Activated CD4-positive, alpha-beta memory T cell treated with anti-CD3 and anti-CD28 coated beads for 36 hours (primary cell): ENCODE measurements at places on chromosomes 1 and 21.
A peak's percentile ranks its signal among the peaks of the same experiment; 100 is the strongest.

DNA sequence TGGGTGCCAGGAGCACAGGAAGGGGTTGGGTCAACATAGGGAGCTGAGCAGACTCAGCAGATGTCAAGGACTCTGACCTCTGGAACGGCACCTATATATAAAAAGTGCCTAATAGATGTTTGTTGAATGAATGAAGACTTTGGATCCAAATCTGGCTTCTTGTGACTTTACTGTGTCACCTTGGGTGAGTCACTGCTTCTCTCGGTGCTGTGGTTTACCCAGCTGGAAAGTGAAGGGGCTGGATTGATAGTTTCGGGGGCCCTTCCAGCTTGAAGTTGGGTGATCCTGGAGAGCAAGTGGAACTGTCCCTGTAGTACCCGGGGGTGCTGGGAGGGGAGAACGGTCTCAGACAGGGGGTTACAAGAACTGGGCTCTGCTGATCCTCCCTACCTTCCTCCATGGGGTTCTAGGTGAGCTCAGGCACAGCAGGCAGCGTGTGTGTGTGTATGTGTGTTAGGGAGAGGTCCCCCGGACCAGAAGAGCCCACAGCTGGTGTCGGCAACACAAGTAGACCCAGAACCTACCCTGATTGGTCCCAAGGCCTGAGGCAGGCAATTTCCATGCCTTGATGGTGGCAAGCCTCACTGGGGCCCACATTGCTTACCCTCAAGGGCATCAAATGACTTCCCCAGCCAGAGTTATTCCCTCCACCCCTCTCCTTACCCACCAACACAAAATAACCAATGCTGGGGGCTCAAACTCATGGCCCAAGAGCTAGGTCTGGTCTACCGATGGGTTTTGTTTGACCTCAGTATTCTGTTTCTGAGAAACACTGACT, 5.5 kb upstream of the PADI1 start:
- peak; percentile 36 for DNase-seq

DNA sequence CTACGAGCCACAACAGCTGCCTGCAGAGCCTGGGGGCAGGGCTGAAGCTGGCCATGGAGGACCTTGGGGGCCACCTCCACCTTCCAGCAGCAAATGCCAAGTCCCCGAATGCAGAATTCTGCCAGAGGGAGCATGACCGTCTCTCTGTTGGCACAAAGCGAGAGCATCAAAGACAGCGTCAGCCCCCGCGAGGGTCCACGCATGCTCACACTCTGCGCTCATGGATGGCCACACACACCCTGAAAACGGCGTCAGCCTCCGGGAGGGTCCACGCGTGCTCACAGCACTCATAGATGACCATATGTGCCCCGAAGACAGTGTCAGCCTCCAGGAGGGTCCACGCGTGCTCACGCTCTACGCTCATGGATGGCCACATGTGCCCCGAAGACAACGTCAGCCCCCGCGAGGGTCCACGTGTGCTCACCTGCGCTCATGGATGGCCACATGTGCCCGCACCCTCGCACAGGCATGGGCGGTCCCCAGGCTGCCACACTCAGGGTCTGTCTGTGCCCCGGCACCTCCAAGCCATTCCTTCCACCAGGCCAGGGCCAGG, 46.5 kb downstream of the MORN1 start:
- DNase-seq: no peak

- no peak for DNase-seq
Measured at GRCh38 chr21:21003701-21004100, 5.5 kb downstream of the NCAM2 start.

DNA sequence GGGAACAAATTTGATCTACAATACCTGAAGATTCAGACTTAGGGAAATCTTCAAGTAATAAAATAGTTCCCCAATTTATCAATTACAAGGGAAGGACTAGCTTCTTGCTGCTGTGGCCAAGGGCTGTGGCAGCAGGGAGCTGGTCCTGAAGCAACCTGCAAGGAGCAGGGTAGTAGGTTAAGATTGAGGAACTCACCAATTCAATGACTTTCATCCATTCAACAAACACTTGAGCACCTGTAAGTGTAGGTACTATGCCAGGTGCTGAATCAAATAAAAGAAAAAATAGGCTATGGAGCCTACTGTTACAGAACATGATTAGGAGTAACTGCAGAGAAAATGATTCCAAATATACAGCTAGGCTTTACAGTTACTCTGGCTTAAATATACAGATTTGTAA, 64.2 kb upstream of the RBM34 start:
- no peak for DNase-seq

DNA sequence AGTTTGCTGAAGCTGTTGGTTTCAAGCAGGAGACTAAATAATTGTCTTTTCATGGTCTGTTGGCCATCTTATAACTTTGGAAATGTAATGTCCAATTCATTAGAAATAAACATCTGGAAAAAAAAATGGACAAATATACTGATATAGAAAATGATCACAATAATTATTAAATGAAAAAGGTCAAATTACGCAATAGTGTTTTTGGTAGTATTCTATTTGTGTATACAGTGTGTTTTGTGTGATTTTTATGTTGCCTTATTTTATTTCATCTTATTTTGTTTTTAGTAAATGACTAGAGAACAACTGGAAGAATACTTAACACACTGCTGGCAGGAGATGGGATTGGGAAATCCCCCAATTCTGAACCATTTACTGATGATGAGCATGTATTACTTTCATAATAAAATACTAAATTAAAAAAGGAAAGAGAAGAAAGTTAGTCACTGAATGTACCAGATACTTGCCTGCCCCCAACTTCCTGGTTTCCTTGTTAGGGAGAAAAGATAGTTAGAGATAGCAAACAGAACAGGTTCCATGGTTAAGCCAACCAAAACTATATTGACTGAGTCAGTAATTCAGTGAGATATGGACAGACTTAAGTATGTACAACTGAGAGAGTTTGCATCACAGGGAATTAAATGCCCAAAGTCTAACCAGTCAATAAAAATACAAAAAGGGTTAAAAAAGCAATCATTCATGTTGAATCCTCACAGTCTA, 24.0 kb upstream of the SAMD13 start:
- no peak for DNase-seq

GRCh38 chr1:31032266-31032665, 33.3 kb downstream of the PUM1 start:
- DNase-seq: no peak
